ENCODE measurements at places on chromosomes 4 and X. TPM values are rescaled to one million over a fixed set of nuclear protein-coding genes. Genes with fewer than 3 reads are reported as not detected.

GRCh38 chrX:111779582-111779981, 96.4 kb upstream of the TRPC5OS start:
- H3K4me3 ChIP-seq, result no peak overlapping the region
- no peaks in the 10 kb centered on the region for H3K4me1 ChIP-seq
- H3K27ac ChIP-seq, result no peak overlapping the region
- H3K36me3 ChIP-seq, result no peaks in the 10 kb centered on the region
- no peak for DNase-seq

DNA sequence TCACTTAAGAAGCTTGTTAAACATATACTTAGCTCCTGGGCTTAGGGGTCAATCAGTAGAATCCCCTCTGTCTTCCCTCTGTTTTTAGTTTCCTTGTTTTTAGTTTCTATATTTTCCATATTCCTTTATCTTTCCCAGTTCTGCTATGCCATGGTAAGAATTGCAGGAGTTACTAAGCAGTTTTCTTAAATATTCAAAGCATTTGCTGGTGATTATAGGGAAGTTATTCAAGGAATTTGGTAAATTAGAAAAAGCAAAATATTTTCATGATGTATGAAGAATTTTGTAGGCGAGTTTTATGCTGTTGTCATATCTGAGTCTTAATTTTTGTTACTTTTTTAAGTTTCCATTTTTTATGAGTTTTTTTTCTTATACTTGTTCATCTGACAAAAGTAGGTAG, 91.6 kb upstream of the NUDT6 start:
- no peaks in the 10 kb centered on the region for H3K4me1 ChIP-seq
- no peak overlapping the region for H3K4me3 ChIP-seq
- no peak overlapping the region for H3K27ac ChIP-seq
- no peak for DNase-seq
- no peaks in the 10 kb centered on the region for H3K27me3 ChIP-seq

- H3K36me3 ChIP-seq, result no peaks in the 10 kb centered on the region
- H3K4me3 ChIP-seq, result no peak overlapping the region
- no peak for DNase-seq
- no peak overlapping the region for H3K27ac ChIP-seq
- H3K4me1 ChIP-seq, result no peaks in the 10 kb centered on the region
Observed at GRCh38 chrX:4579999-4580398, 866.5 kb upstream of the PRKX start.

GRCh38 chr4:132498215-132498614, 650.9 kb upstream of the PCDH10 start:
- no peak overlapping the region for H3K27ac ChIP-seq
- H3K36me3 ChIP-seq, result no peaks in the 10 kb centered on the region
- H3K4me1 ChIP-seq, result no peaks in the 10 kb centered on the region
- H3K4me3 ChIP-seq, result no peak overlapping the region
- H3K27me3 ChIP-seq, result no peaks in the 10 kb centered on the region

GRCh38 chrX:110734894-110735541, 60.6 kb downstream of the CHRDL1 start:
- no peaks in the 10 kb centered on the region for H3K4me1 ChIP-seq
- DNase-seq, result no peak
- no peak overlapping the region for H3K27ac ChIP-seq
- no peaks in the 10 kb centered on the region for H3K36me3 ChIP-seq
- no peak overlapping the region for H3K4me3 ChIP-seq

DNA sequence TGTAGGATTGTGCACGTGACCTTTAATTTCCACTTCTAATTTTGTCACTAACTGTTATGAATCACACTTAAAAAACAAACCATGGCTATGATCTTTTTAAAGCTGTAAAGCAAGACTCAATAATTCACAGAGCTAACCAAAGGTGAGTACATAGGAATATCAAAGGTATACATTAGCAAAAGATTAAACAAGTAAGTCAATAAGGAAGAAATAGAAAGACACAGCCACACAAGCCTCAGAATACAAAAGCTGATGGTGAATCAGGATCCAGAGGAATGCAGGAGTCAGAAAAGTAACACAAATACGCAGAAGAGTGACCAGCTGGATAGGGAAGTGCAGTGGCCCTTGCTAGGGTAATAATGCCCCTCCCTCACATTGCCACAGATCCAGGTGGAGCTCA, 943.6 kb downstream of the DMD start:
- no peaks in the 10 kb centered on the region for H3K36me3 ChIP-seq
- H3K27me3 ChIP-seq, result no peaks in the 10 kb centered on the region
- H3K4me3 ChIP-seq, result no peak overlapping the region
- H3K4me1 ChIP-seq, result no peaks in the 10 kb centered on the region
- no peak for DNase-seq

DNA sequence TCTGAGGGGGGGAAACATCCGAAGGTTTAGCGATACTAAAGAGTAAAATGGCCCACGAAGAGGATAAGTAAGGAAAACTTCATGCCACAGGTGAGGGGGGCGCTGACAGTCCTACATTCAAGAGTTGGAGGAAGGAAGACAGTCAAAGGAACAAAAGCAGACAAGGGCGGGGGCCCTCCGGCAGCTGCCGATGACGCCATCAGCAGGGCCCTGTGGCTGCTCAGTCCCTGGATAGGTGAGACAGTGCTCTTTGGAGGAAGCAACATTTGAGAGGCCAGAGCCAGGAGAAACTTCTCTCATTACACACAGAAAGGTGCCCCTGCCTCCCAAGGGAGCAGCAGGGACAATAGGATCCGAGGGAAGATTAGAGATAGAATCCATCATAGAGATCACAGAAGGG, 41.5 kb downstream of the RAB40AL start:
- H3K27me3 ChIP-seq, result no peaks in the 10 kb centered on the region
- no peaks in the 10 kb centered on the region for H3K36me3 ChIP-seq
- H3K4me3 ChIP-seq, result no peak overlapping the region
- DNase-seq, result no peak

GRCh38 chrX:119228512-119229252, 7.4 kb upstream of the PGRMC1 start:
- DNase-seq, result no peak
- H3K27ac ChIP-seq, result no peak overlapping the region
- no peak overlapping the region for H3K4me3 ChIP-seq
- H3K4me1 ChIP-seq, result no peaks in the 10 kb centered on the region
- H3K27me3 ChIP-seq, result no peaks in the 10 kb centered on the region

DNA sequence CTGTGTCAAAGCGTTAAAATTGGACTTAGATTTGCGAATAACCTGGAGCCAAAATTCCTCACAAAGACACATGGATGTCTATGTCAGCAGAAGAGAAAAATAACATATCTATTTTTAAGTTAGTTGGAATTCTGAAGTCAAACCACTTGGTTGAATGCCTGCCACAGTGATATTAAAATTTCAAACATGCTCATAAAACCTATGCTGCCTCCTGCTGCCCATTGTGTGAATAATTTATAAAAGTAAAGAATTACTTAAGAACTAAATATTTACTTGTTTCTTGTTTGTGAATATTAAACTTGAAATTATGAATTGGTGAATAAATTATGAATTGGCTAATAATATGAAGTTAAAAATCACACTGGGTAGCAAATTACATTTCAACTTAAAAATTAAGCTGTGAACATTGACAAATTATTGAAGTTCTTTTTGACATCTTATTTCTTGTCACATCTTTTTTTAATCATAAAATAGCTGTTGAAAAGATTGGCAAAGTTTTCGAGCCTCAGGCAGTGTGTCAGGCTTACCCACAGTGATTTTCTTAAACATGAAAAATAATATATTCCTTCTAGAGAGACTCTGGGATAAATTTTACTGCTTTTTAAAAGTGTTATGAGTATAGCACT, 35.4 kb downstream of the FABP2 start:
- H3K27me3 ChIP-seq, result no peaks in the 10 kb centered on the region
- DNase-seq, result peak; percentile 60
- no peaks in the 10 kb centered on the region for H3K36me3 ChIP-seq
- H3K4me3 ChIP-seq, result no peak overlapping the region
- no peaks in the 10 kb centered on the region for H3K4me1 ChIP-seq

DNA sequence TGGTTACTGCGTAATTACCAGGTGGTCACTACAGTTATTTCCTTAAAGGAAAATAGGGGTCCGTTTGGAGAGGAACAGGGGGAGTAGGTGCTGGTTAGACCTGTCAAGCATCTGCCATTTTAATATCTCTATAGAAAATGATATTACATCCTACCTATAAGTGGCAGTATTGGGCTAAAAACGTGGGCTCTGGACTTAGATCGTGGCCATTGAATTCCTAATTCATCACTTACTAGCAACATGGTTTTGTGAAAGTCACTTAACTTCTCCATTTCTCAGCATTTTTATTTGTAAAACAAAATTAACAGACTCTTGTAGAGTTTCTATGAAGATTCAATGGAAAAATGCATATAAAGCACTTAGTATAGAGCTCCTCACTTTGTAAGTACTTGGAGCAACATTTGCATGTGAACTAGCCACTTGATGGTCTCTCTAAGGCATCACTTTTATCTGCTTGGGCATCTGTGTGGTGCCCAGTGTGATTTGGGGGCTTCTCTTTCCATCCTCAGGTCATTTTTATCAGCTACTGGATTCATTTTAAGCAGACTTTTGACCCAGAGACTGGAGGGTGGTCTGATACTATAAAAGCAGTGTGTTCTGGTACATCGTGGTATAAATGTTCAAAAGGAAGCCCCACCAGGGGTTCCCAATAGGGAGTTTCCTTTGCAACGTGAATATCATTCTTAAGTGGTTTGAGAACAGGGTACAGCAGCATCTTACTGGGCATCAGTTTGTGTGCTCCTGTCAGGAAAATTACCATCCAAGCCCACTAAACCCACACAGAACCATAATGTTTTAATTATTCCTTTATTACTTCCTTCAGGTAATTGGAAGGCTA, 42.7 kb upstream of the RASSF6 start:
- H3K36me3 ChIP-seq, result no peaks in the 10 kb centered on the region
- H3K4me3 ChIP-seq, result no peak overlapping the region
- no peak overlapping the region for H3K27ac ChIP-seq

DNA sequence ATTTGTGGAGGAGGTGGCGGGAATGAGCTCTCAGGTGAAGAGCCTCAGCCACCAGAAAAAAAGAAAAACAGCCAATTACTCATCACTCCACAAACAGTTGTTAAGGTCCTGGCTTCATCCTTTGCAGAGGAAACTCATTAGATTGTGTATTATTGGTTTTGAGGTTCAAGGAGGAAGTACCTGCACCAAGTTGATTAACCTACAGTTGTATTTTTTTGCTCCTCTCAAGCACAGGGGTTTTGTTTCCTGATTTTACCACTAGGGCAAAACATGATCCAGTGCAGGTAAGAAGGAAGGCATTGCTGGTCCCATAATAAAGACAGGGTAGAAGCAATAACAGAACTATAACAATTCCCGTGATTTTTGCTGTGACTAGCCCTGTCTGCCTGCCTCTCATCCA, 84.0 kb upstream of the QRFPR start:
- H3K27me3 ChIP-seq, result no peaks in the 10 kb centered on the region
- H3K27ac ChIP-seq, result no peak overlapping the region
- no peaks in the 10 kb centered on the region for H3K36me3 ChIP-seq
- no peak for DNase-seq
- no peak overlapping the region for H3K4me3 ChIP-seq

DNA sequence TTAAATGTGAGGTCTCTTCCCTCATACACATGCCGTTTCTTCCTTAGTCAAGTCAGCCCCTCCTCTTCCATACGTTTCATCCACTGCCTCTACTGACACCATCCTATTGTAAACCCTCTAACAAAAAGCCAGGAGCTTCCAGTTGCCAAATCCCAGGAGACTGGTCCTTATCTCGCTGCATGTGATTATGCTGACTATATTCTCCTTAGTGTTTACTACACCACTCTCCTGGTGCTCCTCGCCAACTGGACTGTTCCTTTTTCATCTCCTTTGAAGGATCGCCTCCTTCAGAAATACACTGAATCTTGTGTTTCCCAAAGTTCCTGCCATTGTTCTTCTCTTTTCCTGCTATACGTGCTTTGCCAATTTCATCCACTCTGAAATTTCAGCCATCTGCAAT, 27.7 kb downstream of the MAML3 start:
- no peaks in the 10 kb centered on the region for H3K27me3 ChIP-seq
- no peak overlapping the region for H3K27ac ChIP-seq
- DNase-seq, result no peak
- no peak overlapping the region for H3K4me3 ChIP-seq
- no peaks in the 10 kb centered on the region for H3K36me3 ChIP-seq
- peaks cover 7% of the 10 kb centered on the region for H3K4me1 ChIP-seq

GRCh38 chrX:77694491-77694890, 91.5 kb downstream of the ATRX start:
- no peaks in the 10 kb centered on the region for H3K27me3 ChIP-seq
- peaks cover 1% of the 10 kb centered on the region for H3K36me3 ChIP-seq
- H3K27ac ChIP-seq, result no peak overlapping the region
- no peak overlapping the region for H3K4me3 ChIP-seq

SYN1 gene
- total RNA-seq, result not detected

YY2 gene
- total RNA-seq, result 2.6 TPM

GUCY1A1 gene
- total RNA-seq, result 0.25 TPM

RGN gene
- total RNA-seq, result 0.25 TPM

CLNK gene
- 0.49 TPM for total RNA-seq

PTCHD1 gene
- not detected for total RNA-seq

WNK3 gene
- 1.2 TPM for total RNA-seq

ZNF157 gene
- total RNA-seq, result 1.1 TPM

CDKN2AIP gene
- 42.6 TPM for total RNA-seq

NSUN7 gene
- 33.1 TPM for total RNA-seq

FGF16 gene
- not detected for total RNA-seq

BEND2 gene
- not detected for total RNA-seq

MAGEC1 gene
- total RNA-seq, result not detected

LINC00632 gene
- not detected for total RNA-seq

EDA gene
- 1.2 TPM for total RNA-seq

RHOH gene
- total RNA-seq, result 209 TPM

All from B cell (primary cell).